ENCODE measurements at places on chromosomes 1 and 21.

- no peak for DNase-seq
Observed at GRCh38 chr1:145988773-145989172, 7.6 kb downstream of the TXNIP start.

GRCh38 chr1:21162740-21163464, 13.8 kb downstream of the EIF4G3 start:
- no peak for DNase-seq

GRCh38 chr1:3056641-3057040, 12.4 kb upstream of the PRDM16 start:
- no peak for DNase-seq

DNA sequence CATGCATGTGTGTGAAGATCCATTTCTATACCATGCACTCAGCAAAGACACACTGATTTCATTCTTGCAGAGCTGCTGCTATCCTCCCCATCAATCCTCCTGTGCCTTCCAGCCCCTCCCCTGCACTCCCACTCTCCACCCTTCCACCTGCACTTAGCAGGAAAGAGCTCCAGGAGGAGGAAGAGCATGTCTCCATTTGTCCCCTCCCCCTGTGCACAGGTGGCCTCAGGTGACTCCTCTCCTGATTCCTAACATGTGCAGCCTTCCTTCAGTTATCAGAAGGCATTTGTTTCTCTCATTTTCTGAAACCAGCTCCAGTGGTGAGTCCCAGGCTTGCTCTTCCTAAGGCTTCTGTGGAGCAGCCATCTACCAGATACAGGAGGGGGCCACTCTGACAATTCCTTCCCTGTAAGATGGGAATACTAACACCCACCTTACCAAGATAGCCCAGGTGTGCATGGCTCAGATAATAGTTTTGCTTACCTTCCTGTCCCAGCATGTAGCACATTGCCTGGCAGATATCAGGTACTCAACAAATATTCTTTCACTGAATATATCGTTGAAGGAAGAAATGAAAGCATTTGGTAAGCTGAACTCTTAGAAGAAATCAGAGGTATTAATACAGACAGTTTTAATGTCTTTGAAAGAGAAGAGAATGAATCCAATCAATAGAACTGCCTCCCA, 21.9 kb upstream of the FAM3B start:
- no peak for DNase-seq

DNA sequence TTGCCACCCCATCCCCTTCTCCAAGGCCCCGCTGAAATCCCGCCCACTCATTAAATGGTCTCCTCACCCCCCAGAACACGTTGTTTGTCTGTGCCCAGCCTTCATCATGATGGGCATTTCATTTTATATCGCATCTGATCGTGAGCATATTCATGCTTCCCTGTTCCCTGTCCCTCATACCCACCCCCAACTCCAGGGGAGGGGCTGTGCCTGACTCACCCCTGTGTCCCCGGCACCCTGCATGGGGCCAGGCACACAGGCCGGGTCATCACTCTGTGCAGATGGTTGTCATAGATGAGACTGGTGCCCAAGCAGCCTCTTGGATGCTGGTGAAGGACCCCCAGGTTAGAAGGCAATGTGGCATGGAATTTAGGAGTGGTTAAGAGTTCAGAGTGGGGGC, 11.0 kb downstream of the CAMK2N1 start:
- no peak for DNase-seq

DNA sequence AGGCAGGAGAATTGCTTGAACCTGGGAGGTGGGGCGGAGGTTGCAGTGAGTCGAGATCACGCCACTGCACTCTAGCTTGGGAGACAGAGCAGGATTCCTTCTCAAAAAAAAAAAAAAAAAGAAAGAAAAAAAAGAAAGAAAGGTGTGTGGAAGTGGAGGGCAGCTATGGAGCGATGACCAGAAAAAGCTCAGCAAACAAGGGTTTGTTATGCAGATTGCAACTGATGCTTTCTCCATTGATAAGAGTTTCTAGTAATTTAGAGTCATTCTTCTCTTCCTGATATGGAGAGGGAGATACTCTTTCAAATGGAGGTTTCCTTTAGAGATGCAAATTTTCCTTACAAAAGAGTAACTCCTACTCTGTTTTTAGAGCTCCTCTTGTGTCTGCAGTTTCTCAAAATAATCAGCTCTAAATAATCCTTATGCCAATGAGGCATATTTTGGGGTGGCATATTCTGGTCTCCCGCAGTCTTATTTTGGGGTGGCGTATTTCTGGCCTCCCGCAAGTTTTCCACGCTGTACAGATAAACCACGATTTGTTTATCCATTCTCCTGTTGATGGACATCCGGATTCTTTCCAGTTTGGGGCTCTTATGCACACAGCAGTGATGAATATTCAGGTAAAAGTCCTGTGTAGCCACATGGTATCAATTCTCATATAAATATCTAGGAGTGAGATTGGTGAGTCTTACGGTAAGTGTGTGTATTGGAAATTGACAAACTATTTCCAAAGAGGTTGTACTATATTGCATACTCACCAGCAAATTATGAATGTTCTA, 30.7 kb upstream of the RCC2 start:
- no peak for DNase-seq

DNA sequence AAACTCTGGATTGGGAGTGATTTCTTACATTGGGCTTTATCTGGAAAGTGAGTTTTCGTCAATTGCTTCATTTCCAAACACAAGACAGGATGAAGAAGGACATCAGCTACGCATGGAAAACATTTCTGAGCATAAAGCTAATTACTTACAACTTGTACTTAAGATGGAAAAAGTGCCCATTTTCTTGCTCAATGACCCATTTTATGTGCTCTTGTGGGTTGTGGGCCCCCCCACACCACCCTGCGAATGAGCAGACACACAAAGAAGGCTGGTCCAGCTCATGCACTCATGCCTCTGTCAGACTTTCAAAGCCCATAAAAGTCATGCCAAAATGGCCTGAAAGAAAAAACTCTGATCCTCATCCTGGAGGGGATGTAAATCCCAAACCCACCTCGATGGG, 663.0 kb downstream of the AJAP1 start:
- DNase-seq: no peak

- peak; percentile 44 for DNase-seq
Observed at GRCh38 chr1:201149400-201149799, 4.9 kb downstream of the TMEM9 start.
